Activated CD8-positive, alpha-beta memory T cell treated with anti-CD3 and anti-CD28 coated beads, Interleukin-2, amount 10 ng/mL, durations not matched to agents 7 days and 5 days (primary cell): ENCODE measurements at places on chromosomes 7 and 10.

GRCh38 chr7:151796871-151797537 lies 79.9 kb downstream of the PRKAG2 start:
- no peak for DNase-seq

DNA sequence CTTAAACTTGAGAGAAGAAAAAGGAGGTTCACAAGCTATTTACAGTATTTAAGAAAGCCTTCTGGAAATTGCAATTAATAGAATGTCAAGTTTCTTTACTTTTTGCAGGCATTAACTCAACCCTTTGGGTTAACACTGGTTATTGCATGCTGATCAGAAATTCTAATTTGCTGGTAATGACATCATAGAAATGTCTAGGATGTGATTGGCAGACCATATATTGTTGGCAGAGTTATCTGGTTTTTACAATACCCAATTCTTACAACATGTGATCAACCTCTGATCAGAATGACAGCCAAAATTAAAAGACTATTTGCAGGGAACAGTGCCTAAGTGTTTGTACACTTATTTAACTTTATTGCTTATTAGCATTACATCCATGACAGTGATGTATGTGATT lies 1.6 kb upstream of the CASD1 start:
- no peak for DNase-seq

- DNase-seq: no peak
These were observed 54.4 kb downstream of the EBF3 start for GRCh38 chr10:129909531-129910256.

- DNase-seq: no peak
These were observed 41.9 kb upstream of the PSMG3 start for GRCh38 chr7:1611708-1612241.

DNA sequence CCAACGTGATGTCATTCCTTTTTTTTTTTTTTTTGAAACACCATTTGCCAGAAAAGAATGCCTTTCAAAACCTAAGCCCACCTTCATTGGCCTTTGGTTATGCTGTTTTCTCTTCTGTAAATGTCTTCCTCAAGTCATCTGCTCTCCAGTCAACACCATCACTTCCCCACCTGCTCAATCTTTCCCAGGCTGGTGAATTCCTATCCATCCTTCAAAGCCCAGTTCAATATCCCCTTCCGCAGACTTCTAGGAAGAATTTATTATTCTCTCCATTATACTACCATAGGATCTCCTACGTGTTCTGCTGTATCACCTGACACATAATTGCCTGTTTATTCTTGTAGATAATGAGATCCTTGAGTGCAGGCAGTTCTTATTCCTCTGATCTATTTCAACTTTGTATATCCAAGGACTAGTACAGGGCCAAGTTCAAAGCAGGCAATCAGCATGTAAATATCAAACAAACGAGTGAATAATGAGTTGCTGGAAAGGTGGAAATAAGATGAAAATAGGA lies 73.5 kb upstream of the PRR15 start:
- no peak for DNase-seq

DNA sequence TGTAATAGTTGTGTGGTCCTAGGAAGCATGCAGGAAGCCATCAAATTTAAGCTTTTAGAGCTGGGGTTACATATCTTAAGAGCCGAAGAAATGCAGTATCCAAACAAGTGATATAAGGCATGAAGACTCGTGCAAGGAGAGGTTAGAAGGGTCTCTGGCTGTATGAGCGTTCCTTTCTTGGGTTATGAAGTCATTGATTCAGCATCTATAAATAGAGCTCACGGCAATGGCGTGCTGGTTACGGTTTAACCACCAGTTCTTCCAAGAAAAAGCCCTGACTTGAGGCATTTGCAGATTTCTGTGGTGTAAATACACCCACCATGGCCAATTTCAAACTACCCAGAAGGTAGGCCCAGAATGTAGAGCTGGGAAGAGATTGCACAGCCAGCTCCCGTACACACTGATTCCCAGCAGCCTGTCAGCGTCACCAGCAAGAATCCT lies 72.0 kb upstream of the KAT6B start:
- peak; percentile 57 for DNase-seq

DNA sequence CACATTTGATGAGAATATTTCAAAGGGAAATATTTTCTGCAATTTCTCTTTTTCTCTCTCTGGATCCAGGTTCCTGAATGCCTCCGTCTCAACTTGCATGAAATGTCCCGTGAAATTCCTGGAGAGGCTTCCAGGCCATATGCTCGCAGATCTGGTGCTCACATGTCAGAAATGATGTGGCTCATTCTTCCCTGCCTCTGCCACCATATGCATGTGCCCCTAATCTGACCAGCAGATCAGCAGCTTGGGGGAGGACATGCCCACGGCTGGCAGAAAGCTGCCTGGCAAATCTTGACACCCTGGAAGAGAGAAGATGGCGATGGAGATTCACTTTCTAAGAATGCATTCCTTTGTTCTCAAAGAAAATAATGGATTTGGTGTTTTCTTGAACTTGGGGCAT lies 490.7 kb downstream of the RPS24 start:
- DNase-seq: no peak
